Naive B cell (primary cell): ENCODE measurements at places on chromosomes 3 and 15. TPM values are rescaled to one million over a fixed set of nuclear protein-coding genes. Genes with fewer than 3 reads are reported as not detected.

DNA sequence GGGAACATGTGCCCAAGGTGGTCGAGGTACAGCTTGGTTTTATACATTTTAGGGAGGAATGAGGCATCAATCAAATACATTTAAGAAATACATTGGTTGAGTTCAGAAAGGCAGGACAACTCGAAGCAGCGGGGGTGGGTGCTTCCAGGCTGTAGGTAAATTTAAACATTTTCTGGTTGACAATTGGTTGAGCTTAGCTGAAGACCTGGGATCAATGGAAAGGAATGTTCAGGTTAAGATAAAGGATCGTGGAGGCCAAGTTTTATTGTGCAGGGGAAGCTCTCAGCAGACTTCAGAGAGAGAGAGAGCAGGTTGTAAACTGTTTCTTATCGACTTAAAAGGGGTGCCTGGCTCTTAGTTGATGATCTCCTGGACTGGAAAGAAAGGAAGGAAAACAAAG, 11.3 kb downstream of the CPN2 start:
- DNase-seq: no peak

GRCh38 chr15:49715211-49715610, 94.4 kb downstream of the DTWD1 start:
- no peak for DNase-seq

DNA sequence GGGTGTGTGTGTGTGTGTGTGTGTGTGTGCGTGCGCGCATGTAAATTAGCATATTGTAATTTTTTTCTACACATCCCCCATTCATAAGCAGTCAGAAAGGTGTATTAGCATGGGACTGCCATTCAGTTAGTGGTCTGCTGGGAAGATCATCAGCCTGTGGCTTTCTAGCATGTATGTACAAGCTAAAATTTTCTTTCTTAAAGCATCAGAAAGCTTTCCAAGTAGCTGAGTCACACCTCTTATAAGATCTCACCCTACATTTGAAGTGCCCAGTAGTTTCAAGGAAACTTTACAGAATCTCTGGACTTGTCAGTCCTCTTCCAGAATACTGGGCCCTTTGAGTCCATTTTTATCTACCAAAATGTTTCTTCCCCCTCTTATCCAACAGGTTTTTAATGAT, 411.4 kb upstream of the TPRG1 start:
- no peak for DNase-seq

GRCh38 chr15:58762731-58763130, 8.4 kb upstream of the MINDY2 start:
- no peak for DNase-seq

DNA sequence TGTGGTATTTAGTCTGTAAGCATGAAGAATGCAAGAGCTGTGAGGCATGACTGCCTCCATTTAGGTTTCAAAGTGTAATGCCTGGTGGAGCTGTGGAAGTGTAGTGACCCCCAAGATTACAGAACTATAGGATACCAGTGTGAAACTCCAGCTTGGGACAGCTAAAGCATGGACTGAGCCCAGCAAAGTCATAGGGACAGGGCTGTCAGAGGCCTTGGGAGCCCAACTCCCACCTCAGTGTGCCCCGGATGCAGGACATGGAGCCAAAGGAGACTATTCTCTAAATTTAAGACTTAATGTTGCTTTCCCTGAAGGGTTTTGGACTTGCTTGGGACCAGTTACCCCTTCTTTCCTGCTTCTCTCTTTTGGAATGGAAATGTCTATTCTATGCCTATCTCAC, 10.8 kb downstream of the GPR15 start:
- DNase-seq: no peak

DNA sequence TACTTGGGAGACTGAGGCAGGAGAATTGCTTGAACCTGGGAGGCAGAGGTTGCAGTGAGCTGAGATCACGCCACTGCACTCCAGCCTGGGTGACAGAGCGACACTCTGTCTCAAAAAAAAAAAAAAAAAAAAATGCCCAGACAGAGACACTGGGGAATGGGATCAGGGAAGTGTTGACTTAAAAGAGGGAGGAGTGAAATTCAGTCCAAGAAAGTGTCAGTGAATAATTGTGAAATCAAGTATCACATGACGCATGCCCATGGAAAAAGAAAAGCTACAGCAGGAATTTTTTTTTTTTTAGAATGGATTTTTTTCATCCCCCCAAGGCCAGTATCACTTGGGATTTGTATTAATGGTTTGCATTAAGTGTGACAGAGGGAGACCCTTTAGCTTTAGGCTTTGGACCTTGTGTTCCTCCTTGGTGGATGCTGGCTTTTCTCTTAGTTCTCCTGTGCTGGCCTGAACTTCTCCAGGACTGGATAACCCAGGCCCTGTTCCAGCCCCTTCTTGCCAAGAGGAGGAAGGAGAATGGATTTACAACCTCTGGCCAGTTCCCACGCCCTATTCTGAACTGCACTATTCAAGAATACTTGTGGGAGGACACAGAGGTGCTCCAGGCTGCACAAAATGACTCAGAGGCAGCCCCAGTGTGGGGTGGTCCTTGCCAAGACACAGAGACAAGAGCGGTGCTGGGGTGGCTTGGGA, 36.7 kb upstream of the ZNF774 start:
- DNase-seq: no peak

DNA sequence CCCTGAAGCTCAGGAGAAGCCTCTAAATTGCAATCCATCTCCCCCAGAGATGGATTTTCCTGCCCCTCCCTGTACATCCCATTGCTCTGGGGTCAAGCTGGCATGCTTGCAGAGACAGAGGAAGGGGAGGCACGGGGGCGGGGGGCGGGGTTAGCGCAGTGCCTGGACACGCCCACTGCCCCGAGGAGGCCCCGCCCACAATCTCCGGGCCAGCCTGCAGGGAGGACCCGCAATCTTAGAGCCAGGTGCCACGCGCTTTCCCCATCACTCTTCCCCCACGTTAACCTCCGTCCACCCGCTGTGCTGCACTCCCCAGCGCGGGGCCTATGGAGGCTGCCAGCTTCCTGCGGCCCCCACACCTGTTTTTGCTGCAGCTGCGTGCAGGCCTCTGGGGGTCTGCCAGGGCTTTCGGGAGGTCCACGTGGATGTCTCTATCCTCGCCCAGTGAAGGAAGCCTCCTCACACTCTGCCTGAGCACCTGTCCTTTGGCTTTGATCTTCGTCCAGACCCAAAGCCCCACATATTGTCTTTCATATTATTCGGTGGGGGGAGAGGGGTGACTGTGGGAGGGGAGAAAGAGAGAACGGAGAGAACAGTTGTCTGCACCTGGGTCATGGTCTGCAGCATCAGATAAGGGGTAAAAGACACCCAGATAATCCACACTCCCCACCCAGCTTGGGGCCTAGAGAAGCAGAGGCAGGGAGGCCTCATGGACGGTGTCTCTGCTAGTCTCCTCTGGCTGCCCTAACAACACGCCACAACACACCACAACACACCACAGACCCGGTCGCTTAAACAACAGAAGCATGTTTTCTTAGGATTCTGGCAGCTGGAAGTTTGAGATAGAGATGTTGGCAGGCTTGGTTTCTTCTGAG, 118.0 kb upstream of the MEF2A start:
- DNase-seq: no peak

DNA sequence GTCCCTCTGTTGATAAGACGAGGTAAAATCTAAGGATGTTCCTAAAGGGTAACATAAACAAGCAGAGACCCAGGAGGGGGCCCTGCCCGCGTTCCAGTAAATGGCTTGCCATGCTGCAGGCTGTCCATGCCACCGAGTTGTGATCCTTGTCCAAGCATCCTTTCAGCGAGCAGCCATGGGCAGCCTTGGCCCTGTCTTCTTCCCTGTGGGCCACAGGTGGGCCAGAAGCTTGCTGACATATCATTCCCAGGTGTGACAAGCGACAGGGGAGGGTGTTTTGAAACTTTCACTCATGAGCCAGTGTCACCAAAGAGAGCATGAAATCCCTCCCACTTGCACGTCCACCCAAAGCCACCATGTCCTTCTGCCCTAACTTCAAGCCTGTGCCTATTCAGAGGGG, 53.7 kb downstream of the PCSK6 start:
- DNase-seq: no peak

DNA sequence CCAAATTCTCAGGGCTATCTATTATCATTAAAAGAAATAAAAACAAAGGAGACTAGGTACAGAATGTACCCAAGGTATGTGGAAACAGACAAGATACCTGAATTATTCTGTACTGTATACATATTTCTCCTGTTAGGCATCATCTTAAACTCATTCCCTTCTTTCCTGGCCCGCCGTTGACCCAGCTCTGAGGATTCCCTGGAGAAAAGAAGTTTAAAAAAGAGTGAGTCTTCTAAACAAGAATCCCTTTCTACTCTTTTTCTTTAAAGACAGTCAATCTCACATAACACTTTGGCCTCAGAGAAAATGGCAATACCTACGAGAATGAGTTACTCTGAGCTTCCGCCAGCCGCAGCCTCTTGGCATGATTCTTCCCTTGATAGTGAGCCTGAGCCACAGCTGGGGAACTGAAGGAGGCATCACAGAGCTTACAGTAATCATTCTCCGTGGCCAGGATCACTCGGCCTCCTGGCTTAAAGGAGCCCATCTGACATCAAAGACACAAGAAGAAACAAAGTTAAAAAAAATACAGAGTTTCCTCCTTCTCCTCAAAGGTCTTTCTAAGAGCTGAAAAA, 44.2 kb downstream of the ZMAT3 start:
- DNase-seq: no peak

DNA sequence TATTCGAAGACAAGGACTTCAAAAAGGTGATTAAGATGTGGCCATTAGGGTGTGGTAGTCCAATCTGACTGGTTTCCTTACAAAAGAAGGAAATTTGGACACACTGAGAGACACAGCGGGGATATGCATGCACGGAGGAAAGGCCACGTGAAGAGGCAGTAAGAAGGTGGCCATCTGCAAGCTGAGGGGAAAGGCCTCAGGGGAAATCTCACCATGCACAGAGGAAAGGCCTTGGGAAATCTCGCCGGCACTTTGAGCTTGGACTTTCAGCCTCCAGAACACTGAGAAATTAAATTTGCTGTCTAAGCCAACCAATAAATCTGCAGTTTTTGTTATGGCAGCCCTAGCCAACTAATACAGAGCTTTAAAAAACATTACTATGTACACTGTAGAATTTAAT, 78.8 kb downstream of the DLG1 start:
- DNase-seq: no peak

DNA sequence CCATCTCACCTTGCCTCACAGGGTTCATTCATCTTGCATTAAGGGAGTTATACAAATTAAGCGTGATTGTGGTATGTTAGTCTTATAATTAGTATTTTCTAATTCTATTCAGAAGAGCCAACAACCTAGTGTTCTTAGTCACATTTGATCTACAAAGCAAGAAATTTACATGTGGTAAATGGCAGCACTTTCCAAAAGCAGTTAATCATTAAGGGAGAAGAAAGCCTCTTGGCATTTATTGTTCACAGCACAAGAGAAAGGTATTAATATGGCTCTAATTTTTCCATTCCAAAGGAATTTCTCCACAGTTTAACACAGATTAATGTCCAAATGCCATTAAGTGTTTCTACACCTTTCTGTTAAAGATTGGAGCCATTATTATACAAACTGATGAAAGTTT, 1077.1 kb downstream of the ZPLD1 start:
- DNase-seq: no peak

GRCh38 chr3:94673876-94674275, 611.0 kb downstream of the NSUN3 start:
- no peak for DNase-seq

- no peak for DNase-seq
Observed at GRCh38 chr3:148790851-148791735, 36.5 kb upstream of the CPB1 start.

- DNase-seq: no peak
Observed at GRCh38 chr3:156620260-156620659, 54.1 kb upstream of the TIPARP start.

- DNase-seq: no peak
Observed at GRCh38 chr3:193510154-193510553, 44.5 kb downstream of the ATP13A4 start.

DNA sequence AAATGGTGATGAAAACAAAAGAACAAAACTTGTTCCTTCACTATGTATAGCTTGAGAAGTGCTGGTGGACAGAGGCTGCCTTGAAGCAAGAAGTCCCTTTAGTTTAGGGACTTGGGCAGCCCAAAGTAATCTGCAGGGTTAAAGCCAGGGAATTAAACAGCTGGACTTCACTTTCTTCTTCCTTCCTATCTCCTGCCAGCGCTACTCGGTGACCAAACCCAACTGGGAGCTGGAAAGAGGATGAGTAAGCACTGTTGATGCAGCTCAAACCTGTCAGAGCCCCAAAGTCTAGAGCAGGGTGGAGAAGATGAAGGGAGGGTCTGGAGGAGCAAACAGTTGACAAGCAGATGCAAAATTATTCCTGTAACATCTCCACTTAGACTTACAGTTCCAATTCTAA, 73.1 kb upstream of the FBN1 start:
- no peak for DNase-seq

DNA sequence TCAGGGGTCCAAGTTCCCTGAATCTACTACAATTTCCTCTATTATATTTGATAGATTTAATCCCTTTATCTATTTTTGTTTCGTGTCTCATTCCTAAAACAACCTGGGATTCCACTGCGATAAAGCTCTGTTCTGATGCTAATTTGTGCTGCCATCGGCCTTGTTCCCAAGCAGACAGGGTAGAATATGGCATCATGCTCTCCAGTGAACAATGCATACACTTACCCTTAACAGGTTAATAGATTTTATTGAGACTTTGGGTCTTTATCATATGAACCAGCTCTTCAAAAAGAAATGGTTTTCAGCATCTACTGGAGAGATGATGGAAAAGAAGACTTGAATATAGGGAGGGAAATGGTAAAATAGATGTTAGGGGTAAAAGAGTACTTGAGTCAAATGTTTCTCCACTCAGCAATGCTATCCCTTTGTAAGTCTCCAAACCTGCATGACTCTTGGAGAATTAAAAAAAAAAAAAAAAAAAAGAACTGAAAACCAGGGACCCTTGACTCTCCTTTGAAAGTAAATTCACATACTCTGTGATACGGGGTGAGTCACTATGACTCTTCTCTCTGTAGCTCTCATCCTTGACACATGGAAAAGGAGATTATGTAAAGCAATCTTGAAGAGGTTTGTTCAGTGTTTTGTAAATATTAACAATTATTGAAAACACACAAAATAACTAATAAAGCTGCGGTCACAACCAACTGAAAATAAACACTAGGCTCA, 268.8 kb downstream of the ZBTB20 start:
- no peak for DNase-seq

The APBA2 gene
- not detected for polyA plus RNA-seq

The HRG gene
- not detected for polyA plus RNA-seq

The CEP152 gene
- 3.8 TPM for polyA plus RNA-seq

The MKRN3 gene
- polyA plus RNA-seq: 0.15 TPM

The MYL3 gene
- polyA plus RNA-seq: not detected

The SAMMSON gene
- polyA plus RNA-seq: not detected

The LYZL4 gene
- not detected for polyA plus RNA-seq

The MYLK gene
- polyA plus RNA-seq: 2.1 TPM

The PCOLCE2 gene
- polyA plus RNA-seq: not detected

The C2CD4B gene
- not detected for polyA plus RNA-seq
